Lower lobe of right lung (tissue), 2 donors: ENCODE measurements at places on chromosomes 4 and X.

- no peak for DNase-seq
- no peak overlapping the region for H3K27ac ChIP-seq
- no peaks in the 10 kb centered on the region for H3K27me3 ChIP-seq
- H3K36me3 ChIP-seq, result no peaks in the 10 kb centered on the region
- H3K4me3 ChIP-seq, result no peak overlapping the region
Measured at GRCh38 chrX:17170973-17171372, 204.0 kb upstream of the NHS start.

- no peak overlapping the region for H3K4me3 ChIP-seq
- H3K36me3 ChIP-seq, result no peaks in the 10 kb centered on the region
- H3K27me3 ChIP-seq, result no peaks in the 10 kb centered on the region
- H3K27ac ChIP-seq, result no peak overlapping the region
Measured at GRCh38 chrX:106069048-106069447, 30.5 kb upstream of the SERPINA7 start.

DNA sequence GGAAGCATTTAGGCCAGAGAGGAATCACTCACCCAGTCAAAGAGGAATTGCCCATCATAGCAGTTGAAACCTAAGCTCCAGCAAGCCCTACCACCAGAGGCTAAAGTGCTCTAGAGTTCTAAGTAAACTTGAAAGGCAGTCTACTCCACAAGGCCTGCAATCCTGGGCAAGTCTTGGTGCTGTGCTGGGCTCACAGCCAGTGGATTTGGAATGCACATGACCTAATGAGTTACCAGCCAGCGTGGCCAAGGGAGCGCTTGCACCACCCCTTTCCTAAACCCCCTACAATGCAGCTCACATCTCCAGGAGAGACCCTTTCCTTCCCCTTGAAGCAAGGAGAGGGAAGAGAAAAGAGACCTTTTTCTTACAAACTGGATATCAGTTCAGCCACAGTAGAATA, 445.7 kb downstream of the GASK1B start:
- H3K4me3 ChIP-seq, result no peak overlapping the region
- no peak overlapping the region for H3K27ac ChIP-seq
- no peak for DNase-seq
- H3K4me1 ChIP-seq, result no peaks in the 10 kb centered on the region
- H3K27me3 ChIP-seq, result no peaks in the 10 kb centered on the region

DNA sequence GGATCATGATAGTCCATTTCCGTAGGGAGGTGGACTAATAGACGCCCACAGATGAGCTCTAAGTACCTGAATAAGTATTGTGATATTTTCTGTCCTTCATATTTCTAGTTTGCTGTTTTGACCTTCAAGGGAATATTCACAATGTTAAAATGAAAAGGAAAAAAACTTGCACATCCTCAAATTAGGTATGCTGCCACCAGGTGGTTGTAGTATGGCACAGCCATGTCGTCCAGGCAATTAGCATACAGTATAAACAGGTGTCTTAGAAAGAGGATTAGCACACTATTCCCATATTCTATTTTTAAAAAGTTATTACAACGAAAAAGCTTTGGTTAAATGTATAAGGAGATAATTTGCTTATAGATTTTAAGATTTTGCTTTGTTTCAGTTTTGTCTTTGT, 802.0 kb downstream of the RPA4 start:
- H3K4me3 ChIP-seq, result no peak overlapping the region
- no peaks in the 10 kb centered on the region for H3K36me3 ChIP-seq
- DNase-seq, result no peak
- H3K4me1 ChIP-seq, result no peaks in the 10 kb centered on the region
- no peak overlapping the region for H3K27ac ChIP-seq

DNA sequence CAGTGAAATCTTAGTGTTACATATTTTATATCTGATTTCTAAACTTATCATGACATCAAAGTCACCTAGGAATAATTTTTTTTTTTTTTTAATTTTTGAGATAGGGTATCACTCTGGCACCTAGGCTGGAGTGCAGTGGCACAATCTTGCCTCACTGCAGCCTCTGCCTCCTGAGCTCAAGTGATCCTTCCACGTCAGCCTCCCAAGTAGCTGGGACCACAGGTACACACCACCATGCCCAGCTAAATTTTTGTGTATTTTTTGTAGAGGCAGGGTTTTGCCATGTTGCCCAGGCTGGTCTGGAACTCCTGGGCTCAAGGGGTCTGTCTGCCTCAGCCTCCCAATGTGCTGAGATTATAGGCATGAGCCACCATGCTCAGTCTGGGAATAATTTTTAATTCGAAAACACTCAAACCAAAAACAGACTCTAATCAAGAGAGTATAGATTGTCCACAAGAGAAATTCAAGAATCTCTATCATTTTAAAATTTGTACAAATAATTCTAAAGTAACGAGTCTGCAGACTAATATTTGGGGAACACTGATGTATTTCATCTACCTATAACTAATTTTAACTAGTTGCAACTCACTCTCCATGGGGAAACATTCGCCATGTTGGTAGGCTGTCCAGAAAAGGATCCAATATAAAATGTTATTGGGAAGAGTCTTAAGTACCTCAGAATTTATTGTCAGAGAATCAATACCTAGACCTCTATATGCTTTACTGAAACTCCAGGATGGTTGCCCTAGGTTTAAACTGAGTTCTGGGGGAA, 3.4 kb downstream of the SLC7A11 start:
- H3K36me3 ChIP-seq, result no peaks in the 10 kb centered on the region
- no peak overlapping the region for H3K27ac ChIP-seq
- peaks cover 14% of the 10 kb centered on the region for H3K4me1 ChIP-seq
- H3K27me3 ChIP-seq, result no peaks in the 10 kb centered on the region
- DNase-seq, result no peak

- no peaks in the 10 kb centered on the region for H3K27me3 ChIP-seq
- no peaks in the 10 kb centered on the region for H3K4me1 ChIP-seq
- no peak for DNase-seq
- H3K27ac ChIP-seq, result no peak overlapping the region
- H3K4me3 ChIP-seq, result peak overlapping the region; percentile 14
Measured at GRCh38 chrX:40877887-40878286, 142.5 kb upstream of the MED14 start.
